ENCODE measurements at places on chromosomes 1 and 21. TPM values are rescaled to one million over a fixed set of nuclear protein-coding genes. Genes with fewer than 3 reads are reported as not detected.
A peak's percentile ranks its signal among the peaks of the same experiment; 100 is the strongest.

- H3K36me3 ChIP-seq: peaks cover 44% of the 10 kb centered on the region
- no peak overlapping the region for H3K4me3 ChIP-seq
- H3K27ac ChIP-seq: no peak overlapping the region
These were observed 221.6 kb downstream of the AKT3 start for GRCh38 chr1:243628476-243628907.

- H3K4me1 ChIP-seq: no peaks in the 10 kb centered on the region
- DNase-seq: no peak
- H3K27me3 ChIP-seq: no peaks in the 10 kb centered on the region
- H3K4me3 ChIP-seq: no peak overlapping the region
These were observed 27.2 kb upstream of the KIF21B start for GRCh38 chr1:201050515-201051277.

GRCh38 chr1:234683127-234683860 lies 73.3 kb upstream of the IRF2BP2 start:
- H3K4me3 ChIP-seq: no peak overlapping the region
- H3K27me3 ChIP-seq: no peaks in the 10 kb centered on the region
- peaks cover 19% of the 10 kb centered on the region for H3K4me1 ChIP-seq
- no peaks in the 10 kb centered on the region for H3K36me3 ChIP-seq
- peak overlapping the region; percentile 58 for H3K27ac ChIP-seq

DNA sequence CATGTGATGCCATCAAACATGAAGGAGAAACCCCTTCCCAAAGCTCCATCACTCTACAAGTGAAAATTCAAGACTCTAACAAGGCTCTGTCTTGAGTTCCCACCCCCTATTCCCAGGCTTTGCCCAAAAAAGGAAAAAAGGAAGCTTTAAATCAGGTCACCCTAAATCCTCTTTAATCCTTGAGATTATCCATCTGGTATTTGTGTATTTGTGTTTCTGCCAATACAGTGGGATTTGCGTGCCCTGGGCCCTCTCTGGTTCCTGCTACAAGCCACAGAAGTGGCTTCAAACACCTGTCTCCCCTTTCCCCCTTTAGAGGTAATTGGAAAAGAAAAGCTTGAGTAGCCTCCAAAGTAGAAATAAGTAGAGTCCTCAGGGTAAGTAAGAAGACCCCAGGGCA lies 120.4 kb downstream of the EDEM3 start:
- peaks cover 30% of the 10 kb centered on the region for H3K4me1 ChIP-seq
- H3K27ac ChIP-seq: no peak overlapping the region
- no peak for DNase-seq
- H3K36me3 ChIP-seq: no peaks in the 10 kb centered on the region
- H3K4me3 ChIP-seq: no peak overlapping the region

GRCh38 chr1:99228153-99228552 lies 36.1 kb upstream of the PLPPR4 start:
- H3K36me3 ChIP-seq: no peaks in the 10 kb centered on the region
- no peaks in the 10 kb centered on the region for H3K27me3 ChIP-seq
- H3K27ac ChIP-seq: no peak overlapping the region

DNA sequence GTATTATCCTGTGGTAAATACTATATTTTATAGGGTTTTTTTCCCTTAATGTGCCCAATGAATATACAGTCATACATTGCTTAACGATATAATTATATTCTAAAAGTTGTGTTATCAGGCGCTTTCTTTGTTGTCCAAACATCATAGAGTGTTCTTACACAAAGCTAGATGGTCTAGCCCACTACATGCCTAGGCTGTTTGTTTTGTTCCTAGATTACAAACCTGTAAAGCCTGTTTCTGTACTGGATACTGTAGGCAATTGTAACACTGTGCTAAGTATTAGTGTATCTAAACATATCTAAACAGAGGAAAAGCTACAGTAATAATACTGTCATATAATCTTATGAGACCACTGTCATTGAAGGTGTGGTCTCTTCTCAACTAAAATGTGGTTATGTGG lies 242.6 kb upstream of the C1orf105 start:
- no peak for DNase-seq
- H3K27ac ChIP-seq: no peak overlapping the region
- no peak overlapping the region for H3K4me3 ChIP-seq

DNA sequence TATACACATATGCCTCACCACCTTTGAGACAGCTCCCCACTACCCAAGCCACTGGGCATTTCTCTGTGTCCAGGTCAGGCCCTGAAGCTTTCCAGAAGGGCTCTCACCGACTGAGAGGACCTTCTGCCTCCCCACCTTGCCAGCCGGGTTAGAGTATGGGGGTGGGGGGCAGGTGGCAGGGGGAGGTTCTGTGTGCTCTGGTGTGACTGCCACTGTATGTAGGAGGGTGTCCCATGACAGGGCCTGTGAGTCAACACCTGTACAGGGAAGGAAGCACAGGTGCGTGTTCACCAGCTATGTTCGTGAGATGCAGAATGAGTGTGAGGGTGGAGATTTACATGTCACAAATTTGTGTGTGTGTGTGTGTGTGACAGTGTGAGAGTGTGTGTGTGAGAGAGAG lies 7.0 kb downstream of the AHDC1 start:
- no peak overlapping the region for H3K4me3 ChIP-seq
- no peak for DNase-seq
- H3K4me1 ChIP-seq: peaks cover 18% of the 10 kb centered on the region
- H3K27ac ChIP-seq: no peak overlapping the region
- H3K36me3 ChIP-seq: no peaks in the 10 kb centered on the region

DNA sequence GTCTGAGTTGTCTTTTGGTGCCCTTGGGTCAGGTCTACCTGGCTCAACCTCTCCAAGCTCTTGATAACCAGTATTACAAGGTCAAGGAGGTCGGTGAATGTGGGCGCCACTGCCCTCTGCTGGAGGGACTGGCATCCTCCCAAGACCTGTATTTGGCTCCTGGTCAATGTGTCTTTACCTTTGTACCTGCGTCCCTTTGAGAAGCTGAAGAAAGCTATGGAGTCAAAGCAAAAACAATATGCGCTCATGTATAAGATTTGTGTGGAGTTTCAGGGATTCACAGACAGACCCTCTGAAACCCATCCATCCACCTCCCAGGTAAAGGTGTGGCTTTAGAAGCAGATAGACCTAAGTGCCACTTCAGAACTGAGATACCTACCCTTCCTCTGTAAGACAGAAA lies 61.8 kb upstream of the NBL1 start:
- no peak overlapping the region for H3K27ac ChIP-seq
- peaks cover 31% of the 10 kb centered on the region for H3K4me1 ChIP-seq
- H3K36me3 ChIP-seq: no peaks in the 10 kb centered on the region
- no peaks in the 10 kb centered on the region for H3K27me3 ChIP-seq
- no peak overlapping the region for H3K4me3 ChIP-seq

GRCh38 chr1:59368008-59368670 lies 71.2 kb downstream of the FGGY start:
- no peaks in the 10 kb centered on the region for H3K27me3 ChIP-seq
- H3K36me3 ChIP-seq: no peaks in the 10 kb centered on the region
- H3K27ac ChIP-seq: peak overlapping the region; percentile 62
- no peak for DNase-seq

- peaks cover 77% of the 10 kb centered on the region for H3K36me3 ChIP-seq
- H3K4me1 ChIP-seq: no peaks in the 10 kb centered on the region
- no peak overlapping the region for H3K4me3 ChIP-seq
- DNase-seq: no peak
- no peaks in the 10 kb centered on the region for H3K27me3 ChIP-seq
- no peak overlapping the region for H3K27ac ChIP-seq
These were observed 36.9 kb downstream of the RPS6KC1 start for GRCh38 chr1:213087911-213088310.

DNA sequence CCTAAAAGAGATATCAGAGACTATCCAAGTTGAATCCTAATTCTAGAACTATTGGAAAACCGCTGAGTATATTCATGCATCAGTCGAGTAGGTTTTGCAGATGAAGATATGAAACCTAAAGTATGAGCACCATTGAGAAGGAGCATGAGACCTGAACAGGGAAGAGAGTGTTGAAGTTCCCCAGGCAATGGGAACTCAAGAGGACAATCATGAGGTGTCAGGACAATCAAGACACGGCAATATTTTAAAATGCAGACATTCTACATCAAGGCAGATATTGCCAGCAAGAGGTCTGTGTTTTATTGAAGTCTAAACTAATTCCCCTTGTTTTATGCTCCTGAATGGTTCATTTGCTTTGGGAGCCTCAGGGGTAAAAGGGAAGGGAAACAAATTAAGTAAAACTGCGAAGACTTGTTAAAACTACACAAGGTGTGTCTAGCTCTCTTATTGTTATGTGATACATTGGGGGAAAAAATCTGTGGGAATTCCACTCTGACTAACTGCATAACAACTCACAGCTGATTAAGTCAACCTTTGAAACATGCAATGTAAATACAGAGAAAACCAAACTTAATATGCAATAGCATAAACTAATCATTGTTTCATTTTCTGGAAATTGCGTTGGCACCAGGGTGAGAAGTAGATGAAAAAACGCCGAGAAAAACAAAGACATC lies 347.9 kb upstream of the ADGRL2 start:
- no peaks in the 10 kb centered on the region for H3K4me1 ChIP-seq
- no peak for DNase-seq
- H3K4me3 ChIP-seq: no peak overlapping the region
- H3K27me3 ChIP-seq: no peaks in the 10 kb centered on the region
- H3K36me3 ChIP-seq: no peaks in the 10 kb centered on the region

DNA sequence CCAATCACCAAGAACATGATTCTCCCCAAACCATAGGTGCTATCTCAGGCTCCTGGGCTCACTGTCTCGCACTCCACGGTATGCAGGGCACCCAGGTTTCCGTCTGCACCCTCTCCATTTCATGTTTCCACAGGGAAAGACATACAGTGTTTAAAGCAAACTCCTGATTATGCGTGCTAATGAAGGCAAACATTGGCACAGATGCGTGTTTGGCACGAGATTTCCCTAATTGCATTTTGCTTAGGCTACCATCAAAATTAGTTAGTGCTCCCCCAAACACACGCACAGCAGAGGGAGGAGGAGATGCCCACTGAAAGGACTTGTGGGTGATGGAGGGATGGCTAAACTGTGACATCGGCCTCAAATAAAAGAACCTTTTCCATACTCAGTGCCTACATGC lies 32.2 kb upstream of the TIAM1 start:
- no peak for DNase-seq
- no peaks in the 10 kb centered on the region for H3K27me3 ChIP-seq
- H3K36me3 ChIP-seq: no peaks in the 10 kb centered on the region
- H3K4me3 ChIP-seq: no peak overlapping the region

- no peak for DNase-seq
- no peaks in the 10 kb centered on the region for H3K27me3 ChIP-seq
- H3K4me1 ChIP-seq: peaks cover 53% of the 10 kb centered on the region
- no peak overlapping the region for H3K4me3 ChIP-seq
These were observed 161.8 kb upstream of the NFIA start for GRCh38 chr1:60920561-60920960.

DNA sequence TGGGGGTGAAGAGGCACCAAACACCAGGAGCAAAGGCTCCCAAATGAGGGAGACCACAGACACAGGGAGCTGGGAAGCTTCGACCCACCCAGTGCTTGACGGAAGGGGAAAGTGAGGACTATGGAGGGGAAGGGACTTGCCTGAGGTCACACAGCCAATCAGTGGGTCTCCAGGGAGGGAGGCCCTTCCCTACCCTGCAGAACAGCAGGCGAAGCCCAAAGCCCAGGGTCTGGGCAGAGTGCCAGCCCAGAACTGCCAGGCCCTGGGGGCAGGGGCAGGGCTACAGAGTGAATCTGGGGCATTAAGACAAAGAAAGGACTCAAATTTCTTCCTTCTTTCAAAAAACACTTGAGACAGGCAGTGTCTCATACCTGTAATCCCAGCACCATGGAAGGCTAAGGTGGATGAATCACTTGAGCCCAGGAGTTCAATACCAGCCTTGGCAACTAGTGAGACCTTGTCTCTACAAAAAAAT lies 45.5 kb upstream of the ECE1 start:
- peaks cover 95% of the 10 kb centered on the region for H3K4me1 ChIP-seq
- DNase-seq: no peak
- H3K27me3 ChIP-seq: no peaks in the 10 kb centered on the region
- no peak overlapping the region for H3K27ac ChIP-seq
- no peaks in the 10 kb centered on the region for H3K36me3 ChIP-seq

GRCh38 chr1:37606481-37607263 lies 10.9 kb upstream of the GNL2 start:
- H3K27ac ChIP-seq: peak overlapping the region; percentile 77
- peak; percentile 62 for DNase-seq
- peaks cover 12% of the 10 kb centered on the region for H3K4me1 ChIP-seq
- H3K36me3 ChIP-seq: no peaks in the 10 kb centered on the region

- H3K36me3 ChIP-seq: peaks cover 100% of the 10 kb centered on the region
- no peaks in the 10 kb centered on the region for H3K4me1 ChIP-seq
These were observed 29.2 kb downstream of the CEP104 start for GRCh38 chr1:3827813-3828307.

DNA sequence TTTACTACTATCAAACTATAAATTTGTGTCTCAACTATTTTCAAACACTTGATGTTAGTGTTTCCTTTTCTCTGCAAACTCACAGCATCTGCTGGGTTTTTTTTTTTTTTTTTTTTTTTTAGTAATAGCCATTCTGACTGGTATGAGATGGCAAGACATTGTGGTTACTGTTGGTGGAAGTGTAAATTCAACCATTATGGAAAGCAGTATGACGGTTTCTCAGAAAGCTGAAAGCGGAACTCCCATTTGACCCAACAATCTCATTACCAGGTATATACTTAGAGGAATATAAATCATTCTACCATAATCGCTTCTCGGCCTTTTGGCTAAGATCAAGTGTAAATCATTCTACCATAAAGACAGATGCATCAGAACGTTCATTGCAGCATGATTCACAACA lies 608.3 kb upstream of the ZP4 start:
- H3K27ac ChIP-seq: no peak overlapping the region
- H3K36me3 ChIP-seq: no peaks in the 10 kb centered on the region
- no peak overlapping the region for H3K4me3 ChIP-seq
- no peaks in the 10 kb centered on the region for H3K27me3 ChIP-seq
- no peak for DNase-seq

The LEFTY2 gene
- polyA plus RNA-seq: not detected

The GPATCH4 gene
- polyA plus RNA-seq: 4.1 TPM

The IVL gene
- polyA plus RNA-seq: not detected

The PRDM16 gene
- polyA plus RNA-seq: not detected

The LY9 gene
- 1.4 TPM for polyA plus RNA-seq

The RSPH1 gene
- not detected for polyA plus RNA-seq

Data from CD14-positive monocyte (primary cell).